AG04450 (cell line): ENCODE measurements at places on chromosomes 13 and 19.

GRCh38 chr13:46396341-46396740 is 9.3 kb upstream of the RUBCNL start:
- DNase-seq = no peak

GRCh38 chr13:24742294-24742693 is 21.7 kb upstream of the RNF17 start:
- no peak for DNase-seq

GRCh38 chr13:74336546-74336945 is 202.3 kb upstream of the KLF12 start:
- no peak for DNase-seq

DNA sequence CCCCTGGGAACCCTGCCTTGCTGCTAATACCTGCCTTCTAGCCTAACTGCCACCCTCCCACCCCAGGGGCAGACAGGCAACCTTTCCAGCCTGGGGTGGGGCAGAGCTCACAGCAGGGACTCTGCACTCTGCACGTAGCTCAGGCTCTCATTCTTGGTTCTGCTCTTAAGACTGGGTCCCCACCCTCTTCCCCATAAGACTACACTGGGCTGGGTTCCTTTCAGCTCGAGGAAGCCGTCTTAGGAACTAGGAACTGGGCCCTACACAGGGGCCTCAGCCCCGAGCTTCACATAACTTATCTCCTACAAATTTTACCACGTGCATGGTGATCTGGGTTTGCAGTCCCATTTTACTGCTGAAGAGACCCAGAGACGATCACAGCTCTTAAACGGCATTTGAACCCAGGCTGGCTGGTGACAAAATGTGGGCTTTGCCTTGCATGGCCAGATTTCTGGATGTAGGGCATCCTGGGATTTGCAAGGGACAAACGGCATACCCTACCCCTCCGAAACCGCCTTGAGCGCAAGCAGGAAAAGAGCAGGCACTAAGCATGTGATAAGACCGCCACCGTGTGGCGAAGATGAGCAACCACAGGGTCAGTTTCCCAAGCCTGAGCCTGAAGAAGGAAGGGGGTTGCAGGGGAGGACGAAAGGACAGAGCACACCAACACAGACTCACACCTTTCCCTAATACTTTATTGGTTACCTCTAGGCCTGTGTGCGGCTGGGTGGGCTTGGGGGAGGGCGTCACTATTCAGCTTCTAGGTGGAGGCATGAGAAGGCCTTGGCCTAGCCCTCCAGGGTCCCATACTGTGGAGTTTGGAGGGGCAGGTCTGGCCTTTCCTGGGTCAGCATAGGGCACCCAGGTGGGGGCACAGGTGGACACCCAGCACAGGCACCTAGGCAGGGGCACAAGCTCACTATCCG is 5.1 kb downstream of the JUNB start:
- DNase-seq = no peak

DNA sequence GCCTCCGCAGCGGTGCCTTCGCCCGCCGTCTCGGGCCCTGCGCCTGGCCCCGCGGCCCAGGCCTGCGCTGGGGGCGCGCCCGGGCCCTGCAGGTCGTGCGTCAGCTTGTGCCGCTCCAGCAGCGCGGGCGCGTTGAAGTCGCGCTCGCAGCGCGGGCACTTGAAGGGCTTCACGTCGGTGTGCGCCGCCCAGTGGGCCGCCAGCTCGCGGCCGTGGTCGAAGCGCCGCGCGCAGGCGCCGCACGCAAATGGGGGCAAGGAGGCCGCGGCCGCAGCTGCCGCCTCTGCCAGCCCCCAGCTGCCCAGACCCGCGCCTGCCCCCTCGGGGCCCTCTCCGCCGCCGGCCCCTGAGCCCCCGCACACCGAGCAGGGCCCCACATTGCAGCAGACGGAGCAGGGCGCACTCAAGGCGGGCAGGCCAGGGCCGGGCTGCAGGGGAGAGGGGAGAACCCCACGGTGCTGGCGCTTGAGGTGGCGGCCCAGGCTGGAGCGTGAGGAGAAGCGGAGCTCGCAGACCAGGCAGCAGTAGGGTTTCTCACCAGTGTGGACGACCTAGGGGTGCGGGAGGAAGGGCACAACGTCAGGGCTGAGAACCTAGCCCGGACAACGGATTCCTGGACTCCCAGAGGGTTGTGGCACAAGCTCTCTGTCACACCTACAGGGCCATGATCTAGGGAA is 6.1 kb downstream of the FIZ1 start:
- DNase-seq = no peak

GRCh38 chr13:114099191-114099590 is 33.2 kb downstream of the RASA3 start:
- DNase-seq = peak; percentile 70

DNA sequence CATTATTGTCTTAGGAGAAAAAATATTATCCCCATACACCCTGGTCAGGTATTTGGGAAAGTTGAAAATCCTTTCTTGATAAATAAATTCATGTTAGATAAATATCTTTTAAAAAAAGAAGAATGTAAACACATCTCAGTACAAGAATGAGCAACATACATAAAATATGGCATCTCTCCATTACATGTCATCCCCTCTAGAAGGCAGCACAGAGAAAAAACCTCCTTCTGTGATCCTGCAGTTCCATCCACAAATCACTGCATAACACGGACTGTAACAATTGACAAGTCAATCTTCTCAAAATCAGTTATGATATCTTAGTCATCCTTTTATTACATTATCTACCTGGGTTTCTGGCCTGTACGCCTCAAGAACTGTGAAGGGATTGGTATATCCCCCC is 683.9 kb upstream of the KLHL1 start:
- DNase-seq = no peak

GRCh38 chr19:41957838-41958366 is 1.2 kb downstream of the RABAC1 start:
- DNase-seq = peak; percentile 46

DNA sequence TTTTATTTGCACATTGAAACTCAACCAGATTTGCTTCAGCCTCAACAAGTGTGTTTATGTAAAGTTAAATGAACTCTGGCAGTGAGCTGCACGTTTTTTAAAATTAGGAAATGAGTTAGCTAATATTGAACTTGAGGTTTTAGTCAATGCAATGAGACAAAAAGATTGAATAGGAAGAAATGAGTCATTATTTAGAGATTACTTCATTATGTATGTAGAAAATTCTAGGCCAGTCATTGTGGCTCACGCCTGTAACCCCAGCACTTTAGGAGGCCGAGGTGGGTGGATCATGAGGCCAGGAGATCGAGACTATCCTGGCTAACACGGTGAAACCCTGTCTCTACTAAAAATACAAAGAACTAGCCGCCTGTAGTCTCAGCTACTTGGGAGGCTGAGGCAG is 22.8 kb upstream of the CD70 start:
- DNase-seq = no peak

DNA sequence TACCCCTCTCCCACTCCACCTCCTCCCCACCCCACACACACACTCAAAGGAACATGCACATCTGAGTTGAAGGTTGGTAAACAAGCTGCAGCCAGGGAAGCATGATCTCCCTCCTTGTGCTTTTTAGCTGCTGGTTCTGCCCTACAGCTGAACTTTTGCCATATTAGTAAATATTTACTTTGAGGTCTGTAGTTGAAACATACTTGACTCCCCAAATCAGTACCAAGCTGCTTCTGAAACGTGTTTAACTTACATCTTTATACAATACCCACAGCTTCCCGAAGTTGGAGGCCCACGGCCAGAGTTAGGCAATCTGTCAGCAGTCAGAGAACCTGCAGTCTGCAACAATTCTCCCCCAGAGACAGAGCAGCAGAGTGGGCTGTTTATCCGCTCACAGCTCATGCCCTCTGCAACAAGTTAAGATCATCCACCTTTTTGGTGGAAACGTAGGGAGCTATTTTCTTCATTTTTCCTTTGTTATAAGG is 1.5 kb upstream of the PCDH20 start:
- DNase-seq = no peak

DNA sequence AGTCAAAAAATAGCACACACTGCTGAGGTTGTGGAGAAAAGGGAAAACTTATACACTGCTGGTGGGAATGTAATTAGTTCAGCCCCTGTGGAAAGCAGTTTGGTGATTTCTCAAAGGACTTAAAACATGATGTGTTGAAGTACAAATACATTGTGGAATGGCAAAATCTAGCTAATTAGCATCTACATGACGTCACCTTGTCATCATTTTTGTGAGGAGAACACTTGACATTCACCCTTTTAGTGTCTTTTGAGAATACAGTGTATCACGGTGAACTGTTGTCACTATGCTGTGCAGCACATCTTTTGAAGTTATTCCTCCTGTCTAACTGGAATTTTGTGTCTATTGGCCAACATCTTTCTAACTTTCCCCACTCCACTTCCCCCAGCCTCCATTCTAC is 5.6 kb downstream of the OR7A10 start:
- no peak for DNase-seq

GRCh38 chr19:16702123-16702522 is 17.5 kb upstream of the NWD1 start:
- DNase-seq = peak; percentile 13

GRCh38 chr13:114319441-114319913 is 5.2 kb downstream of the CHAMP1 start:
- DNase-seq = peak; percentile 85

GRCh38 chr13:26473571-26474230 is 83.8 kb upstream of the WASF3 start:
- no peak for DNase-seq

- no peak for DNase-seq
Observed at GRCh38 chr19:20209051-20209450, 42.0 kb downstream of the ZNF486 start.
